ENCODE measurements at places on chromosomes 6 and 20.

GRCh38 chr20:37749620-37750403, 56.0 kb downstream of the CTNNBL1 start:
- DNase-seq: no peak

GRCh38 chr6:97644353-97644752, 361.3 kb upstream of the MMS22L start:
- DNase-seq: no peak

DNA sequence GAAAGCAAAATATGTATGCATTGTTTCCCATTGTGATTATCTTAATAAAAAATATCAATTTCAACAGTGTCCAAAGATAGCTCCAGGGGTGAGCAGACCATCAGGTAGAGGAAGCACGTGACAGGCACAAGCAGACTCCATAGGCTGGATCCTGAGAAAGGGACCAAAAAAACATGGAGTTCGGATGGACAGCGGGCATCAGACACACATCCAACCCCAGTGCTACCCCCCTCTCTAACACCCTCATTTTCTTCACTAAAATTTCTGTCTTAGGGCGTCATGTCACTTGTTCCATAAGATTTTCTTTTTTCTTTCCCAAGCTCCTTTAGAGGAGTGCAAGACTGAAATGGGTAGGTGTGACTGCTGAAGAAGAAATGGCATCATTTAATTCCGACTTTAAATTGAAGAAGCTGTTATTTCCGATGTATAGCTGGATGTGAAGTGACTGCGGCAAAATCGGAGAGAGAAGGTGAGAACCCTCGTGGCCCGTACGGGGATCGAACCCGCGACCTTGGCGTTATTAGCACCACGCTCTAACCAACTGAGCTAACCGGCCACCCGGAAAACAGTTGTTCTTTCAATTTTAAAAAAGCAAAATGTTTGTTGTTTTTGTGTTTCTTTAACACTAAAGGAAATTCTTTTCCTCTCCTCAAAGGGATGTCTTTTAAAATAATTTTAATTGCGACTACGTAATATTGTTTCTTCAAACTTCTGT, 10.3 kb upstream of the PRSS16 start:
- DNase-seq: peak; percentile 52

- no peak for DNase-seq
These were observed 5.0 kb downstream of the RAB44 start for GRCh38 chr6:36702656-36703055.

DNA sequence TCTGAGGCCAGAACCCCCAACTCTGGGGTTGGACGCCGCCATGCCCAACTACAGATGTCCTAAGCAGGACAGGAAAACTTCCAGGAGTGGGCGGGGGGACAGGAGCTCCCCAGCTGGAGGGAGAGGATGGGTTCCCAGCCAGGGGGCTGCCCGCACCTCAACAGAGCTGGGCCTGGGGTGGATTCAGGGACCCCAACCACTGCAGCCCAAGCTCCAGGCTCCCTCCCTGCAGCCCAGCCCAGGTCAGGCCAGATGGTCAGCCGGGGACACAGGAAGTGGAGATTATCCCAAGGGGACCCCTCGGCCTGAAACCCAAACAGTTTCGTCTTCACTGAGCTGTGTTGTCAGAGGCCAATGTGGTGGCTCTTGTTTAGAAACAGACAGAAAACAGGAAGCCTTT, 9.4 kb downstream of the LAMA5 start:
- DNase-seq: no peak

DNA sequence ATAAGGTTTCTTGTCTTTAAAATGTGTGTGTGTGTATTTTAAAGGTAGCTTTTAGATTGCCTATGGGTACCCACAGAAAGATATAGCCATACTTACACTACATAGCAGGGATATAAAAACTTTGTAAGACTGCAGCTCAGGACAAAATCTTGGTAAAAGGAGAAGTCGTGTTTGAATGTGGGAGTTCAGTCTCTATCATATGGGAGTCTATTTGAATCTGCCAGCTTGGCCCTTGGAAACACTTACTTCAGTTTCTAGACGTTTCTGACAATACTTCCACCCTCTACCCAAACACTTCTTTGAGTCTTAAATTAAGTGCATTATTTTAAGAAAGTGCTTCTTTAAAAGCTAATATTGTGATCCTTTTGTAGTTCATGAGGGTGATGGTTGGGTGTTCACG, 155.7 kb downstream of the CARMIL1 start:
- DNase-seq: no peak

GRCh38 chr6:29941916-29942274, 437 bp upstream of the HLA-A start:
- DNase-seq: no peak

- no peak for DNase-seq
These were observed 14.1 kb downstream of the SAMHD1 start for GRCh38 chr20:36937402-36937770.

DNA sequence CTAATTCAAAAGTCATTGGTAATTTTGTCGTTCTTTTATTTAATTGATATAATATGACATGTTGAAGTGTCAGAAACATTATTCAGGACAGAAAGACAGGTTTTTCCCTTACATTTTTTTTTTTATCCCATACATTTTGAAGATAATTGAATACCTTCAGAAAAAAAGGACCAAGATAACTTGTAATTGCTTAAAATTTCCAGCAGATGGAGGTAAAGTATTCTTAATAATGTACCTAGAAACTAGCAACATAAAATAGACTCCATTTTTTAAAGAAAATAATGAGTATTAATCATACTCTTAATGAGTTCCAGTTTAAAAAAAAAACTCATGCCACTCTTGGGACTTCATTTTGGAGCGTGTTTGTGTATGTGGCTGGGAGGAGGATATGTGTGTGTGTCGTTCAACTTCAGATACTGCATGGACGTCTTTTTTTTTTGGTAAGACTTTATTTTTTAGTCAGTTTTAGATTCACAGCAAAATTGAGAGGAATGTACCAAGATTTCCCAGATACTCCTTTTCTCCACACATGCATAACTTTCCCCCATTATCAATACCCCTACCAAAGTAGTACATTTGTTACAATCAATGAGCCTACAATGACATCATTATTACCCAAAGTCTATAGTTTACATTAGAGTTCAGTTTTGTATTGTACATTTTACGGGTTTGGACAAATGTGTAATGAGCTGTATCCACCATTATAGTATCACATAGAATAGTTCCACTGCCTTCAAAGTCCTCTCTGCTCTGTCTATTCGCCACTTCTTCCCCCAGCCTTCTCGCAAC, 79.4 kb downstream of the ROS1 start:
- no peak for DNase-seq

DNA sequence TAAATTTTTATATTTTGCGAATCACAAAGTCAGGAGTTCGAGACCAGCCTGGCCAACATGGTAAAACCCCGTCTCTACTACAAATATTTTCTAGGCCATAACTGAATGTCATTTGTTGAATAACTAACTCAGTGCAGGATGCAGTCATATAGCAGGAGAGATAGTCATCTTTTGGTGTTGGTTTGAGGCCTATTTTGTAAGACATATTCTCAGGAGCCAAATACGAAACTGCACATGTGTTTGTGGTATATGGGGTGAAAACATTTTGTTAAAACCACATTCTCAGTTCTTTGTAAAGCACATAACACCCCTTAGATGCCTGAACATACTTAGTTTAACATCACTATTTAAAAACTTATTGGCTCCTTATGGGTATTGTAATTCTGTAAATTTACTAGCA, 4.7 kb upstream of the ENPP5 start:
- no peak for DNase-seq

DNA sequence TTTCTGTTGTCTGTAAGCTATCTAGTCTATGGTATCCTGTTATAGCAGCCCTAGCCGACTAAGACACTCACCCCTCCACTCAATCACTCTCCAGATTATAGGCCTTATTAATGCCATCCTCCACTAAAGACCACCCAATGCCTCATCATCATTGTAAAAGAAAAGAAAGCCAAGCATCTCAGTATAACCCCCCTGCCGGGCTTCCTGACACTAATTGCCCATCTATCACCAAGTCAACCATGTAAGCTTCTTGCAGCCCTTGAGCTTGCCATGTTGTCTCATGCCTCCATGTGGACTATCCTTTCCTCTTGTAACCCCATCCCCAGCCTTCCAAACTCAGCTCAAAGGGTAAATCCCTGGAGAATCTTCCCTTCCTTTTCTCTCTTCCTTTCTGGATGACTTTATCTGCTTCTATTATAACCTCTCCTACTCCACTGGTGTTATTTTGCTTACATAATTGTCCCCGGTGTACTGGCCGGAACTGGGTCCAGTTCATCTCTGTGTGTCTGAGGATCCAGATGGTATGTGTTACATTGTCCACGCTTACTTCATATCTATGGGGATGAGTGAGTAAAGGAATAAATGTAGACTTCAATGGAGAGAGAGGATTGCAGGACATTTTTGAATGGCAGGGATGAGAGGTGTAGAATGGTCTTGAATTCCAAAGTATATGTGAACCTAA, 202.9 kb upstream of the SOX4 start:
- no peak for DNase-seq

- no peak for DNase-seq
These were observed 261.2 kb downstream of the ADGB start for GRCh38 chr6:146859795-146860495.

GRCh38 chr6:125274935-125275334, 26.8 kb downstream of the HDDC2 start:
- no peak for DNase-seq

DNA sequence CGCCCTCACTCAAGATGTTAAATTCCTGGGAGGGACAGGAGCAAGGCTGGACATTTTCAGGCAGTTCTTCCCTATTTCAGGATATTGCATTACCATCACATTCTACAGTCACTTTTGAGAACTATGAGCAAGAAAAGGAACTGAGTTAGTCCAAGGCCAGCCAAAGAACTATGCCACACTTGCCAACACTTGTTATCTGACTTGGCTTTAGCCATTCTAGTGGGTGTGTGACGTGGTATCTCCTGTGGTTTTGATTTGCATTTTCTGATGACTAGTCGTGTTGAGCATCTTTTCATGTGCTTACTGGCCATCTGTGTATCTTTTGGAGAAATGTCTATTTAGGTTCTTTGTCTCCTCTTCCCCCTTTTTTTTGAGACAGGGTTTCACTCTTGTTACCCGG, 12.0 kb downstream of the XRN2 start:
- no peak for DNase-seq

DNA sequence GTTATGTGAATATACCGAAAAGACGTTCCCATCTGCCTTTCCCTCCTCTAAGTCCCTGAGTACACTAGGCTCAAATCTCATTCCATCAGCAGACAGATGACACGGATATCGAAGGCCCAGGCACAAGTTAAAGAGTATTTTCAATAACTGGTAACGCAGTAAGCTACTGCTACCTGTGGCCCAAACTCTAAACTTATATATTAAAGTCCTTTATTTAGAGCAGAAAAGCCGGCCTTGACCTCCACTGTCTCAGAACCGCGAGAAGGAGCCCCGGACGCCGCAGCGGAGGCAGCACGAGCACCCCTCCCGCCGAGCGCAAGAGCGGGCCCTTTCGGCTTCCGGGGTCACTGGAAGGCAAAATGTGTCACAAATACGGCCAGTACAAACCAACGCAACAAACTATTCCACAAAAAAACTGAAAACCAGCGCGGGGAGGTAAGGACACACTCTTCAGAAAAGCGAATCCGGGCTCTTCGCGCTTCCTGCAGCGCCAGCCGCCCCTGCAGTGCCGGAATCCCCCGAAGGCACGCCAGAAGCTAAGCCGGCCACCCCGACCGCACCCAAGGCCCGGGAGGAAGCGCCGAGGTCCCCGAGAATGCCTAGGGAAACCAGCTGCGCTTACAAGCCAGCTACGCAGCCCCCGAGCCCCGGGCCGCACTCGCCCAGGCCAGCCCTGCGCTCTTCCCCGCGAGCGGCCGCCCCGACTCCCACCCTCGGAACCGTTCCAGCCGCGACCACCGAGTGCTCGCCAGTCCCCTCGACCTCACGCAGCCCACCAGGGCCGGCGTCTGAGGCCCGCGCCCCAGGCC, 681 bp downstream of the DIDO1 start:
- DNase-seq: no peak

GRCh38 chr20:62768551-62769287, 27.6 kb upstream of the MRGBP start:
- DNase-seq: no peak

GRCh38 chr6:143607974-143608373, 69.8 kb upstream of the PHACTR2 start:
- no peak for DNase-seq

DNA sequence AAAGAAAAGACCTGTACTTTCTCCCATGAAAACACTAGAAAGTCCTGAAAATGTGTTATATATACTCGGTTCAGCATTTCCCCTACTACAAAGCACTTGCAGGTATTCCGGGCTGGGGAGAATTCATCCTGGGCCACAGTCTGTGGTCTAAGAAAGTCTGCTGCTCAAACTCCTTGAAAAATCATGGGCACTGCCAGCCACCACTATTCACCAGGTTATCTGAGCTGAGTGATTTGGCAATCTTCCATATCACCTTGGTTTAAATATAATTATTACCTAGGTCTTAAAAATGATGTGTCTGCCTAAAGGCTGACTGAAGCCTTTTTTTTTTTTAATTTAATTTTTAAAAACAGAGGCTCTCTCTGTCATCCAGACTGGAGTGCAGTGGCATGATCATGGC, 11.3 kb downstream of the FKBP5 start:
- no peak for DNase-seq

All from stimulated activated CD8-positive, alpha-beta memory T cell treated with anti-CD3 and anti-CD28 coated beads, Interleukin-7, amount 100 ng/mL, for 24 hours (primary cell).